Endothelial cell (in vitro differentiated cells): ENCODE measurements at places on chromosomes 1 and 21. TPM values are rescaled to one million over a fixed set of nuclear protein-coding genes. Genes with fewer than 3 reads are reported as not detected.

- no peak for DNase-seq
Measured at GRCh38 chr1:185338719-185339622, 21.9 kb upstream of the IVNS1ABP start.

The AUNIP gene
- 3.3 TPM for total RNA-seq

The FAM78B gene
- 1.3 TPM for total RNA-seq

The LEFTY1 gene
- 0.28 TPM for total RNA-seq

The OLIG2 gene
- total RNA-seq = 0.33 TPM

The RXFP4 gene
- total RNA-seq = not detected

The NR0B2 gene
- total RNA-seq = not detected

The MACO1 gene
- total RNA-seq = 35.9 TPM

DNA sequence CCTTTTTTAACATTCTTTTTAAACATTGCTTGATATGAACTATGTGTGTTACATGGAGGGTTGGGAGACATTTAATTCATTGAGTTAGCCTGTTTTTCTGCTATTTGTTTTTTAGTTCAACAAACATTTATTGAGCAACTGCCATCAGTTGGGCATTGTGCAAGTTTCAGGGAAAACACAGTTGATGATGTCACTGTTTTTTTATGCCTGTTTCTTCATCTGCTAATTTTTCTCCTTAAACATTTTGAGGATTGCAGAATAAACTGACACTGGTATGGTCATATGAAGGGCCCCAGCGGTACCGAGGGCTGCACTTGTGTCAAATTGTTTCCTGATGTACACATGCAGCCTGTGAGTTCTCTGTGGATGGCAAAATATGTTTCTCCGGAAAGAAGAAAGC is 253.0 kb downstream of the FGGY start:
- no peak for DNase-seq

The NBPF10 gene
- total RNA-seq = 0.26 TPM

The FAM151A gene
- total RNA-seq = not detected

- DNase-seq = no peak
Measured at GRCh38 chr1:167964646-167965045, 27.8 kb upstream of the MPC2 start.

The OR10Z1 gene
- not detected for total RNA-seq

- DNase-seq = peak; percentile 30
Measured at GRCh38 chr1:179743679-179744400, 749 bp downstream of the FAM163A start.

GRCh38 chr1:197180252-197180878 is 33.9 kb upstream of the ASPM start:
- no peak for DNase-seq

GRCh38 chr21:36350282-36350910 is 30.4 kb downstream of the MORC3 start:
- DNase-seq = no peak

DNA sequence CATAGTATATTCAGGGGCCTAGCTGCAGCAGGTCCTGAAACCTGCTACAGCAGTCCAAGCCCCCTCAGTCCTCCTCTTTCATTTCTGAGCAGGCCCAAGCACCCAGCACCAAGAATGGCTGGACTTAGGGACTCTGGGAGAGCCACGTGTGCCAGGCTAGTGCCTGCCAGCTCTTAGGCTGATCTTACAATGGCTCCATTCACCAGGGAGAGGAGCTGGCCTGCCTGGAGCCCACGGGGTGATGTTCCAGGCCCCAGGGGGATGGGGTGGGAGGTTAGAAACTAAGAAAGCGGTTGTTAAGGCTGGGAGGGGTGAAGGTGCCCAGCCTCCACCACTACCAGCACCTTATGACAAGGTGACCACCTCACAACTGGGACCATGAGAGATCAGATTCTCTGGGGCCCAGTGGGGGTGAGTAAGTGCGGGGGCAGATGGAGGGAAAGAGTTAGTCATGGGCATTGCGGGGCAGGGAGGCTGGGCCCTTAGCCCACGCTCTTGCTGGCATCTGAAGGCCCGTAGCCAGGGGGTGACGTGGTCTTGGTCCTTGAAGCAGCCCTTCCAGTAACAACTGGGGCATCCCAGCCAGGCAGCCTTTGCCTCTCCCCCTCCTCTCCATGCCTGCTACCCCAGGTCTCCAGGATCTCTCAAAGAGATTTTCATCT is 30.3 kb upstream of the CLIC4 start:
- no peak for DNase-seq

The SPATA46 gene
- not detected for total RNA-seq

- no peak for DNase-seq
Measured at GRCh38 chr1:90357995-90358394, 359.1 kb downstream of the BARHL2 start.

The CRNN gene
- not detected for total RNA-seq

The AMPD1 gene
- total RNA-seq = not detected

The GBP4 gene
- total RNA-seq = 75.5 TPM

DNA sequence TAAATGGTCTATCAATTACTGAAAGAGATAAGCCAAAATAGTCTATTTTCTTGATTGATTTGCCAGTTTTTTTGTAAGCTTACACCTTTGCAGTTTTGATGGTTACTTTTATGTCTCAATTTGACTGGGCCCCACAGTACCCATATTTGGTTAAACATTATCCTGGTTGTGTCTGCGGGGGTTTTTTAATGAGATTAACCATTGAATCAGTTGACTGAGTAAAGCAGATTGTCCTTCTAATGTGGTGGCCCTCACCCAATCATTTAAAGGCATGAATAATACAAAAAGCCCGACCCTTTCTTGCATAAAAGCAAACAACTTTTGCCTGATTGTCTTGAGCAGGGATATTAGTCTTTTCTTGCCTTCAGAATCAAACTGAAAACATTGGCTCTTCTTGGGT is 650.0 kb upstream of the RGS18 start:
- DNase-seq = no peak

DNA sequence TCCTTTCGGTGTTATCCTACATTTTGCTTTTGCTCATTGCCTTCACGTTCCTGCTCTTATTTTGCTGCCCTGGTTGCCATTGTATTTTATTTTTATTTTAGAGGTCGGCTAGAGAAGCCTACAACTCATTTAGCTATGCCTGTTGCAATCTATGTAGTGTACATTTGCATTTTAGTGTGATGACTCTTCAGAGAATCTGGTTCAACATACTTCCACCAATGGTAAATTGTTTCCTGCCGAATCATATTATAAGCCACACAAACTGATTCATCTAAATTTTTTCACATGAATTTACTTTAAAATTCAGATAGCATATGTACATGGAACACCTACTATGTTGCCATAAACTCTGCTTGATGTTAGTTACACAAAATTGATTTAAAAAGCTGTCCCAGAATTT is 1596.9 kb downstream of the PLA2G4A start:
- no peak for DNase-seq

- peak; percentile 41 for DNase-seq
Measured at GRCh38 chr1:180530501-180530900, 28.1 kb upstream of the ACBD6 start.

DNA sequence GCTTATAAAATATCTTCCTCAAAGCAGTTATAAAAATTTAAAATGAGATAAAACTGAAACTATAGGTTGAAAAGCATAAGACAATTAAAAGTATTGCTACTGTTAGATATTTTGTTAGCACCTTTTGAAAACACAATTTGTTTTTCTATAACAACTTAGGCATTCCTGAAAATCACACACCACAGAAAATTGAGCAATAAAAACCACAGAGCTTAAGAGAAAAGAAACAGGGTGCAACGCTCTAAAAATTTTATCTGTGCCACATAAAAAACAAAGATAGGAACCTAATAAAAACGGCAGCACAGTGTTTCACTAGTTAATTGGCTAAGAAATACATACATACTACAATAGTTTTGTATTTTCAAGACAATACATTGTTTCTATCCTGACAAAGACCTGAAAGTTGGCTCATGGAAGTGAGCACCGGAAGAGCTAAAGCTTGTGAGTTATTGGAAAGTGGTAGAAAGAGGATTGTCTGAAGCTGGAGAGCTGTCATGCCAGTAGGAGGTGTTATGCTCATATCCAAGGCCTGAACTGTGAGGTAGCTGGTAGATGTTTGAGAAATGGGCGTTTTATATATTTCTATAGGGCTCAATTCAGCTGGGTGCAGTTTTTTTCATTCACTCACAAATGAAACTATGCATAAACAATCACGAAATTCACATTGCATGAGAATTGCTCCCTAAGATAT is 45.8 kb downstream of the RGS7 start:
- no peak for DNase-seq

The MAN1C1 gene
- total RNA-seq = 29.1 TPM

GRCh38 chr1:76070538-76070937 is 4.0 kb upstream of the ST6GALNAC3 start:
- DNase-seq = no peak

DNA sequence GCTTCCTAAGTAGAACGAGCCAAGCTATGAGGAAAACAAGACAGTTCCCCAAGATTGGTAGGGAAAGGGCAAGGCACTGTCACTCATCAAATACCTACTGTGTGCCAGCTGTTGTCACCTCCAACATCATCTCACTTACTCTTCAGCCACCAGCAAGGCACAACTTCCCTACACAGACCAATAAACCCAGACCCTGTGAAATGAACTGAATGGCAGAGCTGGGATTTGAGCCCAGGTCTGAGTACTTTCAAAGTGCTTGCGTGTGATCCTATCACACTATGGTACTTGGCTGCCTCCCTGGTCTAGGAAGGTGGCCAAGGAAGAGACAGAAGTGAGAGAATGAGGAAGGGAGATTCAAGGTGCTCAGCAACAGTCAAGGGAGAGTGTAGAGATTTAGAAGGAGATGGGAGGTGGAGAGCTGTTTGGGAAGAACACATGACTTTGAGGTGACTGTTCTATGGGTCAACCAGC is 16.7 kb upstream of the TRIM63 start:
- DNase-seq = no peak

DNA sequence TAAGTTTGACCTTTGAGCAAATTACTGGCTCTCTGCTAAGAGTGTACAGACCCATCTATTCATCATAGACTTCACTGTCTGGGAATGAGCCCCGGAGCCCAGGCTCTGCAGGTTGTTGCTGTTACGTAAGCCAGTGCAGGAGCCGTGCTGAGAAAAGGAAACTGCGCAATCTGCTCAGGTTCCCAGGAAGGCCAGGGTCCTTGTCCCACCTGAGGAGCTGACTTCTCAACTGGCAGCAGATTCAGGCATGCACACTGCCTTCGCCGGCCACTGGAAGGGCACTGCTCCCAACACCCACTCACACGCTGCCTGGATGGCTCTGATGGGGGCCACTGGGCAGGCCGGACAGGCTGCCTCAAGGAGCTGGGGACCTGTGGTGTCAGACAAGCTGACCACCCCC is 19.5 kb downstream of the RCAN1 start:
- DNase-seq = no peak

DNA sequence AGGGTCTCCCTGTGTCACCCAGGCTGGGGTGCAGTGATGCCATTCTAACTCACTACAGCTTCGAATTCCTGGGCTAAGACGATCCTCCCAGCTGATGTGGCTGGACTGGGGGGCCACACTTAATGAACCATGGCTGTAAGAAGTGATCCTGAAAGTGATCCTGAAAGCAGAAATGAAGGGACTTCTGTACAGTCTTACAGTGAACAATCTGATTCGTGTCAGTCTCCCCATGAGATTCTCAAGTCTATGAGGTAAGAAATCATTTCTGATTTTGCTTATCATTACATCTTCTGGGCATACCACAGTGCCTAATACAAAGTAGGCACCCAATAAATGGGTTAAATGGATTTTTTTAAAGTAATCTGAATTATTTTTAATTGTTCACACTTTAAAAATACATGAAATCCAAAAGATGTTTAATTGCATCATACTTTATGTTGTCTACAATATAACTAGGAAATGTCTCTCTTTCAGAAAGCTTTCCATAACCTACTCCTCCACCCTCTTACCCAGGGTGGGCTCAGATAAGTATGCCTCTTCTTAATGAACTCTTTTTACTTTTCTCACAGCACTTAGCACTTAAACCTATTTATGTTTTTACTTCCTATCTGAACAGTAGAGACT is 21.5 kb downstream of the TUT4 start:
- no peak for DNase-seq

The FCAMR gene
- not detected for total RNA-seq

DNA sequence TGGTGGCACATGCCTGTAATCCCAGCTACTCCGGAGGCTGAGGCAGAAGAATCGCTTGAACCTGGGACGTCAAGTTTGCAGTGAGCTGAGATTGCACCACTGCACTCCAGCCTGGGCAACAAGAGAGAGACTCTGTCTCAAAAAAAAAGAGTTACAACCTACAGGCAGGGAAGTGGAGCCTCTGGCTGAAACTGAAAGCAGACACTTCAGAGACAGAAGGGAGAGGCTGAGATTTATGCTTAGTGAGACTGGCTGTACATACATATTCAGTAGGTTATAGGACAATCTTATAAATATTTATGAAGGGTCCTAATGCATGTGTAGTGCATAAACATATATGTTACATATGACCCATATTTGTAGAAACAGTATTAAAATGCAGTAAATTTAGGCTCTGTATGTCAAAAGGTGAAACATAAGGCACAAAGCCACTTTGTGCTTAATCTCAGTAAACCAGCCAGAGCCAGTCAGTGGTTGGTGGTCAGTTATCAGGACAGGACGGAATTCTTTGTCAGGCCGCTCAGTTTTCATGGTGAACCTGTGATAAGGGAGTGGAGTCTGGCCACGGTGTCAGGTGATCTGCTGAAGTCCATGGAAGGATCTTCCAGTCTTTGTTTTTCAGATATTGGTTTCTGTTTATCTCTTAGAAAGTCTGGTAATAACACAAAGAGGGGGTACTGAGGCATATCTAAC is 13.7 kb downstream of the RHEX start:
- DNase-seq = no peak

- no peak for DNase-seq
Measured at GRCh38 chr1:175268720-175269119, 76.1 kb upstream of the KIAA0040 start.

- DNase-seq = no peak
Measured at GRCh38 chr21:34116569-34116968, 43.2 kb downstream of the MRPS6 start.

GRCh38 chr1:51726544-51727225 is 109.8 kb downstream of the OSBPL9 start:
- DNase-seq = no peak

- no peak for DNase-seq
Measured at GRCh38 chr1:63772201-63772600, 1.6 kb upstream of the ROR1 start.

GRCh38 chr1:58446368-58446767 is 100.2 kb downstream of the OMA1 start:
- no peak for DNase-seq

The ZNHIT6 gene
- 22.6 TPM for total RNA-seq

- DNase-seq = no peak
Measured at GRCh38 chr21:34852448-34852847, 183.7 kb downstream of the CLIC6 start.

GRCh38 chr1:185315445-185316071 is 1.5 kb downstream of the IVNS1ABP start:
- no peak for DNase-seq

- no peak for DNase-seq
Measured at GRCh38 chr1:89939059-89939570, 55.8 kb upstream of the ZNF326 start.

The VANGL2 gene
- total RNA-seq = 79.8 TPM

DNA sequence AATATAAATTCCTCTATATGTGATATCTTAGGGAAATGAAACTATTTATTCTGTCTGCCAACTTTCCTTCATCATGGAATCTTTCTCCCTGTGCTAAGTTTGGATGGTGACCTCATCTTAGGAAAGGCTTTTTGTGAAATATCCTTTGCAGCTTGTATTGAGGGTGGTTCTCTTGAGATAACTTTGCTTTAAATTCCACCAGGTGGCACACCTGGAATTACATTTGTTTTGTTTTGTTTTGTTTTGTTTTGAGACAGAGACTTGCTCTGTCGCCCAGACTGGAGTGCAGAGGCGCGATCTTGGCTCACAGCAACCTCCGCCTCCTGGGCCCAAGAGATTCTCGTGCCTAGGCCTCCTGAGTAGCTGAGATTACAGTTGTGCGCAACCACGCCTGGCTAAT is 7.6 kb upstream of the CD1A start:
- no peak for DNase-seq
